ENCODE measurements at places on chromosomes 13 and 19.

- no peak for DNase-seq
These were observed 60.4 kb downstream of the COL4A1 start for GRCh38 chr13:110246530-110246929.

DNA sequence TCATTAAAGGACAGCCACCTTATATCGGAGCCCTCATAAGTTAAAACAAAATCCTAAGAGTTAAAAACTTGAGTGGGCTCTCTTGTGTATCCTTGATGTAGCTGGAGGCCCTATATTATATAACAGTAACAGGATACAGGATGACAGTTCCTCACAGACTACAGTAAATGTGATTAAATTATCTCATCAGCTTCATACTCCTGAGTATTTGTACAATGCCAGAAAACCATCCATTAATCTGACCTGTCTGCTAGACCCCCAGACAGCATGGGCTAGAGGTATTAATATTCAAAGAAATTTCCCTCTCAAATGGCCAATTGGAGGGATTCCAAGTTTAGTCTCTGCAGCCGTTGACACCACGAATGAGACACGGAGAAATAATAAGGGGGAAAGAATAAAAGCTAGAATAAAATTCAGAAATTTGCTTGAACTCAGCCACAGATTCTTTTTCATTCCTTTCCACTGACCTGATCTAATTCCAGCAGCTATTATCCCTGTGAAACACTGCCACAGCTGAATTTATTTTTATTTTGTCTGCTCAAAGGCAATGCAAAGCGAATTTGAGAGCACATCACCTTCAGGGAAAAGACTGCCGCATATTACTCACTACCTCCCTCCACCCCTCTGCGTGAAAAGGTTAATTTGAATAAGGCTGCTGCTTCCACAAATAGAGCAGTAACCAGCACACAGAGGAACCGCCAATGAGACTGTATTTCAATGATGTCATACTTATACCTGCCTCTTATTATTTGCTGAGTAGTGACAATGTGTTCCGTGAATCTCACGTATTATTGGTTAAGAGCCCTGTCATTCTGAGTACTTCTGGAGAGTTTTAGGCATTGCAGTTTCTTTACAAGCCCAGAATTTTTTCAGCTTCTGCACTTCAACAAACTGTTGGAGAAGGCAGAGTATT, 155.9 kb upstream of the KLF12 start:
- DNase-seq, result no peak

GRCh38 chr13:99027661-99028425, 50.0 kb upstream of the DOCK9 start:
- DNase-seq, result no peak

GRCh38 chr13:24323739-24324075, 14.3 kb downstream of the C1QTNF9 start:
- DNase-seq, result no peak

DNA sequence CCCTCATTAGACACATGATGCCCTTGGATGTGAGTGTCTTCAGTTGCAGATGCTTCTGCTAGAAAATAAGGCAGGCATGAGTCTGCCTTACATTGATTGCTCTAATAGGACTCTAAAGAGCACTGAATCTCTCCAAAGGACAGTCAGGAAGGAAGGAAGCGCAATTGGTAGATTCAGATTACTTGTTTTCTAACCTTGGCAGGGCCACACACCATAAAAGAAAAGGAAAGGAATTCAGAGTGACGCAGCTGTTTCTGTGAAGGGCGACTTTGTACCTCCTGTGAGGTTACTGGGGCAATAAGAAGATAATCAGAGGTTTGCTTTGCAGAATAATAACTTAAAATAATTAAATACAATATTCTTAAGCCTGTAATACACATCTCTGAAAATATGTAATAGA, 48.0 kb downstream of the FRY start:
- DNase-seq, result no peak

GRCh38 chr19:16419669-16420335, 52.0 kb downstream of the EPS15L1 start:
- no peak for DNase-seq

DNA sequence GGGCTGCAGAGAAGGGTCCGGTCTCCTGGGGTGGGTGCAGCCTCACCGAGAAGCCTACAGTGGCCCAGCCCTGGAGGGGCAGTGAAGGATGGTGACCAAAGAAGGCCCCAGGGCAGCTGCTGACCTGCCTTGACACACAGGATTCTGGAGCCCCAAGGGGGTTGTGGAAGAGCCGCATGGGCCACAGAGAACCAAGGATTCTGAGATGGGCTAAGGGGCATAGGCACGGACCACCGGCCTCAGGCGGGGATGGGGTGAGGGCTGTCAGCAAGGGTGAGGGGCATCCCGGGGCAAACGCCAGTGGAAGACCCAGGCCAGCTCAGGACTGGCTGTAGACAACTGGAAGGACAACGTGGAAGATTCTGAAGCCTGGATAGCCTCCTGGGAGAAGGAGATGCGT, 151.6 kb downstream of the TEX29 start:
- no peak for DNase-seq

DNA sequence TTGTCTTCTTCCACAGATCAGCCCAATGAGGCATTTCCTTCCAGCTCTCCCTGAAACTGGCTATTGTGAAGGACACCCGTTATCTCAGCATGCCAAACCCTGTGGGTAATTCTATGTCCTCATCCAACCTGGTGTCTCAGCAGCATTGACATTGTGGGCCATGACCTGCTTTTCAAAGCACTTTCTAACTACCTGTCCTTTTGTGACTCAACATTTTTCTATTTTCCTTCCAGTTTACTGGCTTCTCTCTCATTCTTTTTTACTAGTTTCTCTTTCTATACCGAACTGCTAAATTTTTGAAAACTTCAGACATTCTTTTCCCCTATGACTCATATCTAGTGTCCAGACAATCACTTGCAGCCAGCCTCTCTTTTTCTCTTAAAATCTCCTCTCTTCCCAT, 136.4 kb upstream of the HTR2A start:
- DNase-seq, result no peak

GRCh38 chr13:84607261-84608013, 725.2 kb upstream of the SLITRK1 start:
- no peak for DNase-seq

DNA sequence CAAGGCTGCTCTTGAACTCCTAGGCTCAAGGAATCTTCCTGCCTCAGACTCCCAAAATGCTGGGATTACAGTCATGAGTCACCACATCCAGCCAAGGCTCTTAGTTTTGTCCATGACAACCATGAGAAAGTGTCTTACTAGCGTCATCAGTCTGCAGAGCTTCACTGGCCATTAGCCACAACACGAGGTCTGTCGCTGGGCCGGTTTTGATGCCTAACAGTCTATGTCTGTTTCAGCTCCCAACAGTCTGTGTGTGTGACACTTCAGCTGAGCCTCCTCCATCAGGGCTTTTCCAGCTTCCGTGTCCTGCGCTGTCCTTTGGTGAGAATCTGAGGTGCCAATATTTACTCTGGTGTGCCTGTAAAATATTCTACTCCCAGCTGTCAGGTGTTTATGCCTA, 47.6 kb downstream of the CEP89 start:
- DNase-seq, result no peak

DNA sequence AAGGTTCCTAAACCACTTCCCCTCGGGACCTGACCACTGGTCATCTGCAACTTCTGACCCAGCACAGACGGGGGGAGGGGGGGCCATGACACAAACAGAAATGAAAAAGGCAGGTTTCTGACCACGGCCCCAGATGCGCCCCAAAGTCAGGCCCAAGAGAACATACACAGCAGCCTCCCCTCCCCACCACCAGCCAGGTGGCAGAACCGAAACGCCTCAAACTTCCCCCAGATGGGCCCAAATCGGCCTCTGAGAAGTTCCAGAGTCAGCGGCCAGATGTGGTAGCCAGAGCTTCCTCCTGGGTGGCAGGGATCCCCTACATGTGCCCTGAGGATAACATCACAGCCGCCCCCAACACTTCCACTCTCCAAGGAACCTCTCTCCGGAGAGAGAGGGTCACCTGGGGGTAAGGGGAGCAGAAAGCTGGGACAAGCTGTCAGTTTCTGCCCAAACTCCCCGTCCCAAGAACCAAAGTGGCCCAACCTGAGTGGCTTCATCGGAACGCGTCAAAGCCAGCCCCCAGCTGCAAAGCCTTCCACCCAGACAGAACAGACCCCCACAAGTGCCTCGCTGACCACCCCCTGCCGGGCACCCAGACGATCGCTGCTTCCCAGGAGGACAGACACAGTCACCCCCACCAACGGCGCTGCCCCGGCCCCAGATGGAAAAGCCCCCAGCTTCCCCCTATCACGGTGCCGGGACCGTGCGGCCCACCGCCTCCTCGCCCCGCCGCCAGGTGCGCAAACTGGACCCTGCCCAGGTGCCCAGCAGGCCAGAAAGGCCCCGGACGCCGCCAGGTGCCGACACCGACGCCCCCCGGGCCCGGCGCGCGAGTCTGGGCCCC, 800 bp downstream of the ELL start:
- DNase-seq, result no peak

DNA sequence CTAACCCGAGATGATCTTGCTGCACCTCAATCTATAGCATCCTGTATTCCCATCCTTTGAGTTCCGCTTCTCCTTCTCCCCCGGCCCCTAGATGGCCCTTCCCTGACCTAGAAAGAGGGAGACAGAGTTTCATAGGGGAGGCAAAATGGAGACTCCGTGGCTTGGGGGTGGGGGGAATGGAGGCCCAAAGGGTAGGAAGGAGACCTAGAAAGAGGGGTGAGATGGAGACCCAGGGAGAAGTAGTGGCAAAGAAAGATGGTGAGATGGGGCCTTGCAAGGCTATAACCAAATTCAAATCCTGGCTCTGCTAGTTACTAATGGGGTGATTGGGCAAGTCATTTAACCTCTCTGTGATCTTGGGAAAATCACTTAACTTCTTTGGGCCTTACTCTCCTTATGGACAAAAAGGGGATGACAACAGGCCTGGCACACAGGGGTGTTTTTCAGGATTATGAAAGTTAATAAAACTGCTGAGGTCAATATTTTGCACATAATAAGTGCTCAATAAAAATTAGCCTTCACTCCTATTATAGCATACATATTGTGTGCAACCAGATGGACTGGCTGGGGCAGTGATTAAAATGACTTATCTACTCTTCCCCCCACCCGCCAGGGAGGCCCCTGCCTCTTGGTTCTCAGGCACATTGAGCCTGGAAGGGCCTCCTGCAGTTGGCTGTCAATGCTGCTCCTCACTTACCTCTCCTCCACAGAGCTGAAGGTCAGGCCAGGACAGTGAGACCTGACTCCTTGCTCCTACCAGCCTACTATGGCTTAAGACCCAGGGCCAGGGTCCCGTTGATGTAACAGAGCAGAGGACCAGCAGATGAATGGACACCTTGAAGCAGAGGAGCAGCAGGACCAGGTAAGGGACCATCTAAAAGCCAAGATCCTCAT, 633 bp downstream of the SPHK2 start:
- no peak for DNase-seq

GRCh38 chr19:51586103-51586728, 15.1 kb downstream of the ZNF175 start:
- no peak for DNase-seq

DNA sequence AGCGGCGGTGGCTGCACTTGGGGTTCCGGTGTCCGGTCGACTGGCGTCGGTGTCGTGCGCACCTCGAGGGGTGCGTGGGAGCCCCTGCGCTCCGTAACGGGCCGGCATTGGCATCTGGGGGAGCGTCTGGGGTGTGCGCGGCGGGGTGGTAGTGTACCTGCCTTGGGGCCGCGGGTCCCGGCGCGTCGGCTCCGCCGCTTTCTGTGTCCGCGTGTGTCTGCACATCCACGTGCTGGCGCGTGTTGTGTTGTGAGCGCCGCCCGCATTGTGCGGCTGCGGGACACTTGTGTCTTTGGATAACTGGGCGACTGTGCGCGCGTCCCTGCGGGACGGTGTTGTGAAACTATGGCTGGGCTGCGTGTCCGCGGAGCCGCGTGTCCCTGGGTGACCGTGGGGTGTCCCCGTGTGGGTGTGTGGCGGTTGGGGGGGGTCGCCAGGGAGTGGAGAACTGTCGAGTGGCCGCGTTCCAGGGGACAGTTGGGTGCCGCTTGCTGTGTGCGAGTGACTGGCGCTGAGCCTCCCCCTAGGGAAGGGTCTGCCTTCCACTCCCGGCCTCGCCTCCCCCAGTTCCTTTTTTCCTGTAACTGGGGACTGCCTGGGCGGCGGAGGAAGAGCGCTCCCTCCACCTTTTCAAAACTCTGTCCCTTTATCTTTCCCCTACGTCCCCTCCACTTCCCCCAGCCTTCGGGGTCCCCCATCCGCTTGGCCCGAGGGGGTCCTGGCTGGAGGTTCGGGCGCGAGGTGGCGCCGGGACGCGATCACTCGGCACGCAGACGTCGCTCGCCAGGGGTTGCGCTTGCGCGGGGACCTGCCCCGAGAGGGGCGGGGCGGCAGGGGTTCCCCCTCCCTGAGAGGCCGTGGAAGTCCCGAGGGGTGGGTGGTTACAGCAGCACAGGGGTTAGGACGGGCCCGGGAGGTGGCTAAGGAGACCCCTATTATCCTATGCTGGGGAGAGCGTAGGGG, 5.7 kb upstream of the NFIC start:
- no peak for DNase-seq

DNA sequence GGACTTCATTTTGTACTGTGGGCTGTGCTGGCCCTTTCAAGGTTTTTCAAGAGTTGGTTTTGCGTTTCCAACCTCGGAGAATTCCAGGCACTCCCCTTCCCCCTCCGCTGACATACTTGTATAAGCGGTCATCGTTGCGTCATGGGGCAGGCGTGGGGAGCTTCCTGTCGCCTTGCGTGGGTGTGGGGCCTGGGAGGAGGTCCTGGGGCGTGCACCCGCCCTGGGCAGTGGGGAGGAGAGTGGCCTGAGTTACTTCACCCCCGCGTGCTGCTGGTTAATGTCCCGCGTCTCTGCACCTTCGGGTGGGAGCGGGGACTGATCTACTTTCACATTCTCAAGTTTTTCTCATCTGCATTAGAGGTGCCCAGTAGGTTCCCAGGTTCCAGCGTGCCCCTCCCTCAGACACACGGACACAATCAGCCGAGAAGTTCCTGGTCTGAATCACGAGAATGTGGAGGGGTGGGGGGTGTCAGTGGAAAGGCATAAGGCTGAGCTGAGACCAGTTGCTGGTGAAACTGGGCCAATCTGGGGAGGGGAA, 4.1 kb downstream of the IER2 start:
- DNase-seq, result peak; percentile 78

- DNase-seq, result peak; percentile 32
These were observed 645 bp downstream of the UBL3 start for GRCh38 chr13:29849731-29850212.

DNA sequence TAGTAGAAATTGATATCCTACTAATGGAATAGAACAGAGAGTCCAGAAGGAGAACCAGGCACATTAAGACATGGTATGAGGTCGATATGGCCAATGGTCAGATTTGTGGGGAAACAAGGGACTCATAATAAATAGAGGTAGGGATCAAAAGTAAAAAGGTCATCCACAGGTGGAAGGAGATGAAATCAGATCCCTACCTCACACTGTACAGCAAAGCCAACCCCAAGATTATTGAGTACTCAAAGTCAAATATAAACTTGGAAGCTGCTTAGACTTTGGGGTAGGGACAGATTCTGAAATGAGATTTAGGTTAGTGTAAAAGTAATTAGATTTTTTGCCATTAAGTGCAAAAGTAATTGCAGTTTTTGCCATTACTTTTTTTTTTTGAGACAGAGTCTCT, 40.7 kb downstream of the BICRA start:
- DNase-seq, result no peak

GRCh38 chr13:24223341-24224231, 63.1 kb downstream of the SPATA13 start:
- DNase-seq, result no peak

GRCh38 chr13:60165391-60166099, 1.8 kb upstream of the DIAPH3 start:
- DNase-seq, result no peak

- DNase-seq, result no peak
These were observed 128.3 kb downstream of the LMO7 start for GRCh38 chr13:75764251-75764925.

Measured in NCI-H460 (cell line).